ENCODE measurements at places on chromosomes 2 and 18.
A peak's percentile ranks its signal among the peaks of the same experiment; 100 is the strongest.

GRCh38 chr2:48948400-48949125 is 193.0 kb upstream of the LHCGR start:
- DNase-seq: no peak

GRCh38 chr2:190304404-190304803 is 15.2 kb downstream of the HIBCH start:
- DNase-seq: no peak

DNA sequence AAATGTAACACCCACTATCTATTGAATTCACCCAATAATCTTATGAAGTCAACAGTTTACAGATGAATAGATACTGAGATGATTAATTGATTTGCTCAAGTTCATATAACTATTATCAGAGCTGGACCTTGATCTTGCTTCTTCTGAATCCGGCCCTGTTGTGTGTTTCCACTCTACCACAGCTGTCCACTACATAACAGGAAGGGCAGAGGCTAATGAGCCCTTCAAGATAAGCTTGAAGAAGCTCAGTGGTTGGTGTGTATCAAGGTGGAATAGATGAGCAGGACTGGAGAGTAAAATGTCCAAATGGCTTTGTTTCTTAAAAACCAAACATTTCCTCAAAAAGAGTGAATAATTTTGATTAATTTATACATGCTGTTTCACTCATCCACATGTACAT is 56.4 kb upstream of the ITGB6 start:
- no peak for DNase-seq

DNA sequence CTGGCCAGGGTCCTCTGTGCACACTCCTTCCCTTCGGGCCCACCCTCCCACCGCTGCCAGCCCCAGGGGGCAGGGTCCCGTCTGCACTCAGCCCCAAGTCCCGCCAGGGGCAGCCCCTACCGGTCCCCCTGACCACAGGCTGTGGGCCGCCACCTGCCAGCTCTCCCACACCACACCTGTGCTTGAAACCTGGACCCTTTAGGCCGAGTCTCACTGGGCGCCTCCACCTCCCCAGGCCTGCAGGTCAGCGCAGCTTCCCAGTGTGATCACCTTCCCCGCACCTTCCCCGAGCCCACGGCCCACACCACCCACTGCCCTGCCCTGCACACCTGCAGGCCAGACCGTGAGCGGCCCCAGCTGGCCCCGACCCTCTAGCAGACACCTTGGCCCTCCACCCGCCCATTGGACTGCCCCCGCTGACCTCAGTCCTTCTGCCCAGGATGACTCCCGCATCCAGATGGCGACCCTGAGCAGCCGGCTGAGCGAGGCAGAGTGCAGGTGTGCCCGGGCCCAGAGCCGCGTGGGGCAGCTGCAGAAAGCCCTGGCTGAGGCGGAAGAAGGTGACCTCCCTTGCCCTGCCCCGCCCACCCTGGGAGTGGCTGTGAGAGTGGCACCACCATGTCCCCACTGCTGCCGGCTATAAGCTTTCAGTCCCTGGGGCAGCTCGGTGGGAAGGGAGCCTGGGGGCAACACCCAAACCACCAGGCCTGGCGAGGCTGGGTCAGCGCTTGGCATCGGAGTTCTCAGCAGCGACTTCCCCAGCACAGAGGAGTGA is 31.3 kb upstream of the SNED1 start:
- no peak for DNase-seq

DNA sequence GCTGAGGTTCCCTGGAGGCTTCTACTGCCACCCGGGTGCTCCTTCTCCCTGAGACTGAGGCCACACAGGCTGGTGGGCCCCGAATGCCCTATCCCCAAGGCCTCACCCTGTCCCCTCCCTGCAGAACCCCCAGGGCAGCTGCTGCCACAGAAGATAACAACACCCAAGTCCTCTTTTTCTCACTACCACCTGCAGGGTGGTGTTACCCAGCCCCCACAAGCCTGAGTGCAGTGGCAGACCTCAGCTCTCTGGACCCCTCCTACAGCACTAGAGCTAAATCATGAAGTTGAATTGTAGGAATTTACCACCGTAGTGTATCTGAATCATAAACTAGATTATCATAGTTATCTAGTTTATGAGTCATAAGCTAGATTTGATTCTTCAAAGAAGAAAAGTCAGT is 7.3 kb upstream of the CENPA start:
- DNase-seq: no peak

DNA sequence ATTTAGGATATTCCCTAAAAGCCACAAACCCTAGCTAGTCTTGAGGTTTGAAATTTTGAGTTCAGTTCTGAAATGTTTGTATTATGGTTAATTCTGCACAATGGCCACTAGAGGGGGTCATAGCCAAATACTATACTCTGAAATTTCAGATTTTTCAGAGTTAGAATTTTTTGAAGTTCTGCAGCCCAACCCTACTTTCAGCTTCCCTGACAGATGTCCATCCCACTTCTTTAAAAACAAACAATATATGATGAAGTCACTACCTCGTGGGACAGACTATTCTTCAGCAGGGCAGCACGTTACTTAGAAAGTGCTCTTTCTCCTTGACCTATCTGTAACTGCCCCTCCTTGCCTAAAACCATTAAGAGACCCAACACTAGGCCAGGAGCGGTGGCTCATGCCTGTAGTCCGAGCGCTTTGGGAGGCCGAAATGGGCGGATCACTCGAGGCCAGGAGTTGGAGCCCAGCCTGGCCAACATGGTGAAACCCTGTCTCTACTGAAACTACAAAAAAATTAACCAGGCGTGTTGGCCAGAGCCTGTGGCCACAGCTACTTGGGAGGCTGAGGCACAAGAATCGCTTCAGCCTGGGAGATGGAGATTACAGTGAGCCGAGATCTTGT is 48.2 kb upstream of the PAPOLG start:
- DNase-seq: peak; percentile 20

- peak; percentile 11 for DNase-seq
These were observed 7.4 kb downstream of the UGT1A6 start for GRCh38 chr2:233700028-233700635.

- no peak for DNase-seq
These were observed 59.2 kb upstream of the LYPD6B start for GRCh38 chr2:148979164-148979918.

GRCh38 chr2:23207871-23208270 is 177.1 kb upstream of the KLHL29 start:
- no peak for DNase-seq

- no peak for DNase-seq
These were observed 55.5 kb downstream of the LIMS1 start for GRCh38 chr2:108589781-108590180.

GRCh38 chr2:241070811-241071676 is 31.0 kb downstream of the MTERF4 start:
- DNase-seq: no peak

DNA sequence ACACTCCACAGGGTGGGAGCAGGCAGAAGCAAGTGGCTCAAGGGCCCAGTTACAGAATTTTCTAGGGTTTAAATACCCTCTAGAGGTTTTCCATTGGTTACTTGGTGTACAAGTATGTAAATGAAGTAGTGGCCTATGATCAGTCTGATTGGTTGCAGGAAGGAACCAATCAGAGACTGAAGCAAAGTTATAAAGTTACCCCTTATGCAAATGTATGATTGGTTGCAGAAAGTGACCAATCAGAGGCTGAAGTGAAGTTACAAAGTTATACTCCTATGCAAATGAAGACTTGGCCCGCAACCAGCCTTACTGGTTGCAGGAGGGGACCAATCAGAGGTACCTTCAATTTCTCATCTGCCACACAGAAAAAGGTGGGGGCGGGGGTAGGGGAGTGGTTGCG is 154.6 kb downstream of the INO80D start:
- DNase-seq: no peak

- peak; percentile 21 for DNase-seq
These were observed 550 bp downstream of the MYL12B start for GRCh38 chr18:3262234-3263131.

GRCh38 chr2:163471947-163472346 is 263.9 kb downstream of the FIGN start:
- DNase-seq: no peak

DNA sequence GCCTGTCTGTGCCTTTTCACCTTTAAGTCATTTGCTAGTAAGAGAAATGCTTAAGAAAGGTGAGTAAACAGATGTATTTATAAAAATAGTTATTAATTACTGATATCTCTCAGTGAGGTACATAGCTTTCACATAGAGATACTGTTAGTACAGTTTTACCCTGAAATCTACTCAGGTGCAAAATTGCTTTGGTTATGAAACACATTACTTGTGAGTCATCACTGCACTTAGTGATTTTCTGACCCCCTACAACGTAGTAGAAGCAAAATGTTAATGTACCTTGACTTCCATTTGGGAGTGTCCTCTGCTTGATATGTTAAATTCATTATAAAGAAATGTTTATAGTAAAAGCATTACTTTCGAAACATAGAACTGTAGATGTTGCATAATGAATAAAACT is 6.5 kb downstream of the GLS start:
- no peak for DNase-seq

GRCh38 chr2:220775856-220776488 is 796.1 kb downstream of the EPHA4 start:
- no peak for DNase-seq

DNA sequence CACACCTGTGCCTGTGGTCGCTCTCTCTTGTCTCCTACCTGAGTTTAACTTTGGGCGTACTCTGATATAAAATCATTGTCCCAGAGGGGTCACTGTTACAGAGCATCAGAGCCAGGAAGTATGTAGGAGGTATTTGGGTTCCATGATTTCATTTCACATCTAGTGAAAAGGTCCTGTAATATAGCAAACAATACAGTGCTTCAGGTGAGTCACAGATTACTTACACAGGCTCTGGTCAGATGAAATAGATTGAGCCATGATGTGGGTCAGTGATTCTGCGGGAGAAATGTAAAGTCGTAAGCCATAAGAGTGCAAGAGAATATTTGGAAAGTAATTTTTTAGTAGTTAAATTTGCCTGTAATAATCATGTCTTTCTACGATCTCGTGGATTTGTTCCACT is 70.2 kb downstream of the SOCS6 start:
- no peak for DNase-seq

- DNase-seq: no peak
These were observed 68.6 kb downstream of the GATA6 start for GRCh38 chr18:22238036-22238435.
